AG09319 (cell line): ENCODE measurements at places on chromosomes 4 and X.
A peak's percentile ranks its signal among the peaks of the same experiment; 100 is the strongest.

GRCh38 chr4:48134081-48134480 is at the start of gene TXK:
TXK (minus strand) TSS chr4:48134250; CDS start chr4:48134170, 80 bp downstream.
- DNase-seq: no peak

DNA sequence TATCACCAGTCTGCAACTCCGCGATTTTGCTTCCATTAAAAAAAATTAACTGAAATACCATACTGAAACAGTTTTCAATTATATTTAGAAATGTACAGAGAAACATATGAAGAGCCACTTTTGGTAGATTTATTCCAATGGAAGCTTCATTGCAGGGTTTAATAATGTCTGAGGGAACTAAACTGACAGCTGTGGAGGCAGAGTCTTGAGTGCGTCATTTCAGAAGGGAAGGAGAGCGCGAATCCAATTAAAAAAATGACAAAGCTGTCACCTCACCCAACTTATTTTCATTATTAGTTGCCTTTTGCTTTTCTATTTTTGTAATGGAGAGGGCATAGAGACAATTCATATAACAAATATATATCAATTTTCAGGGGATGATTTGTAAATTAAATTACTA is 104.0 kb downstream of the UNC5C start:
- no peak for DNase-seq

DNA sequence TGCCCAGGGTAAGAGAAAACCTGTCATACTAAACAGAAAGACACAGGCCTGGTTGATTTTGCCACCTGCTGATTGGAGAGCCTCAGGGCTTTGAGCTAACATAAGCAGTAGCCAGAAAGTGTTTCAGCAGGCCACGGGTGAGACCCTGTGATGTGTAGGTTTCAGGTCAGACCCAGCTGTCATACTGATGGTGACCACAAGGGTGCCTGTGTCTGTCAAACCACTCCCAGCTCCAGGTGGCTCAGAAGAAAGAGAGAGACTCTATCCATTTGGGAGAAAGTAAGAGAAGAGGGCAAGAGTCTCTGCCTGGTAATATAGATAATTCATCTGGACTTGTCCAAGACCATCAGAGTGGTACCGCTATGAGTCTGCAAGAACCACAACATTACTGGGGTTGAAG is 72.8 kb upstream of the NLRP2B start:
- no peak for DNase-seq

- DNase-seq: no peak
Measured at GRCh38 chr4:89708903-89709421, 128.0 kb downstream of the SNCA start.

DNA sequence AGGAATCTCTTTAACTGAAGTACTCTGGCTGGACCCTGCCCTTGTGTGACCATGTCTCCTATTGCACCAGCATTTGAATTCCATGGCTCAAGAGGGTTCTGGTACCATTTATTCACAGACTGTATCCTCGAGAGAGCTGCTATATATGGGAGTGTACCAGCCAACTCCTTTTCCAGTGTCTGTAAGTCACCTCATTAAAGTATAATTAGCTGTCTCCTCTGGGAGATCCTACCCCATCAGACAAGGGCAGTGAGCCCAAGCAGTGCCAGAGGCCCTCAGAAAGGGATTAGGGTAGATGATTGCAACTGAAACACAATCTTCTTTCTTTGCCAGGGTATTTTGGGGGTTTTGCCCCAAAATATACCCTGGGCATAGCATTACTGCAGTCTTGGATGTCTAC is 31.6 kb downstream of the GNL3L start:
- DNase-seq: no peak

- no peak for DNase-seq
Measured at GRCh38 chr4:153064571-153064970, 128.4 kb downstream of the FHDC1 start.

- no peak for DNase-seq
Measured at GRCh38 chr4:5084911-5085475, 33.7 kb downstream of the STK32B start.

- DNase-seq: no peak
Measured at GRCh38 chrX:68686097-68686977, 38.9 kb downstream of the STARD8 start.

GRCh38 chrX:50952406-50952805 is 41.9 kb downstream of the BMP15 start:
- DNase-seq: no peak

- no peak for DNase-seq
Measured at GRCh38 chrX:148902581-148902980, 402.2 kb downstream of the AFF2 start.

GRCh38 chr4:6967846-6968340 is 58.3 kb downstream of the TBC1D14 start:
- no peak for DNase-seq

GRCh38 chrX:10007621-10008020 is 40.5 kb downstream of the CLDN34 start:
- no peak for DNase-seq

GRCh38 chr4:82890528-82890900 is 439 bp downstream of the SEC31A start:
- no peak for DNase-seq

DNA sequence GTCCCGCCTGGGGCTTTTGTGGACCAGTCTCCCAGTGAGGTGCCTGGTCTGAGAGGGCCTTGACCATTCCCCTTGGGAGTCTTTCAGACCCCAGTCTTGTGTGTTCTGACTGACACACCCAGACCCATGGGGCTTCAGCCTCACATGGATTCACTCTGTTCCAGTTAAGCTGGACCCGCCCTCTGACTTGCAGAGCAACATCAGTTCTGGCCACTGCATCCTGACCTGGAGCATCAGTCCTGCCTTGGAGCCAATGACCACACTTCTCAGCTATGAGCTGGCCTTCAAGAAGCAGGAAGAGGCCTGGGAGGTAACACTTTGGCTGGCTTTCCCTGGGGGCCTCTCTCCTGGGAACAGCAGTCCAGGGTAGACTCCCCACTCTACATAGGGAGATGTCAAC is 6.8 kb downstream of the IL9R start:
- no peak for DNase-seq

- no peak for DNase-seq
Measured at GRCh38 chr4:56425518-56425917, 9.9 kb downstream of the PPAT start.

DNA sequence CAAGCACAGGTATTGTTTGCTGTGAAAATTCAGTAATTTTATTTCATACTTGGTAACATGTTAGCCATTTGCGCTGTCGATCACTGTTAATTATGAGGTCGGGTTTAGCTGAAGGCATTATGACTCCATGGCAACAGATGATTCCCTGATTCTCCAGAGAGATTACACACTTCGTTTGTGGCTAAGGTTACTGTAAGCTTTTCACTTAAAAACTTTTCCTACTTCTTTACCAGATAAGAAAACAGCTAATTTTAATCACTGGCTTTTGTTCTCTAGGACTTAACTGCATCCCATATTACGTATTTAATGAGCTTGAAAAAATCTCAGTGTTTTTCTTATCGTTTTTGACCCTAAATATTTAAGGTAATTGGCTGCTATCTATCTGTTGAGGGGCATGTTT is 2.1 kb downstream of the GSTCD start:
- DNase-seq: no peak

DNA sequence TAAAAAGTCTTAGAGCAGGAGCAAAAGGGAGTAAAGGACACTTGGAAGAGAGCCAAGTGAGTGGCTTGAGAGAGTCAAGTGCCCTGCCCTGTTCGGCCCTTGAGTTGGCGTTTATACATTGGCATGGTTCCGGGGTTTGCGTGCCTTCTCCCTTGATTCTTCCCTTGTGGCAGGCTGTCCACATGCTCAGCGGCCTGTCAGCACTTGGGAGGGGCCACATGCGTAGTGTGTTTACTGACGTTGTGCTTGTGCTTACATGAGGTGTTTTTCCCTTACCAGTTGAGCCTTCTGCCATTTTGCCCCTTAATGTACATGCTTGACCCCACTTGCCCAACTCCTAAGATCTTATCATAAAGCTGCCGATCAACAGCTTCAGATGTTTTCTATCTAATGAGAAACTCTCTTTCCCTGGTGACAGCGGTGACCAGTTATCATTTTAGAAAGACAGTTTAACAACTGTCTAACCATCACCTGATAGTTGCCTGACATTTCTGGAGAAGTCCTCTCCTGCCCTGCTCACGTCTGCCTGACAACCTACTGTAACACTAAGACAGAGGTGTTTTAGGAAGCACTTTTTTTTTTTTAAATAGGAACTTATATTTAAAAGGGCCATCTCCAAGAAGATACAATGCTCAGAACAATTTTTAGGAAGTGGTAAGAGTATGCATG is 49.5 kb upstream of the GC start:
- no peak for DNase-seq

- no peak for DNase-seq
Measured at GRCh38 chrX:100584611-100585010, at the start of gene TNMD. TNMD (plus strand) TSS chrX:100584936; CDS start chrX:100585019, 83 bp downstream.

- DNase-seq: no peak
Measured at GRCh38 chr4:6308899-6309643, 39.4 kb downstream of the WFS1 start.

GRCh38 chr4:127575888-127576287 is 56.9 kb upstream of the INTU start:
- DNase-seq: no peak

GRCh38 chr4:162836773-162837172 is 329.9 kb downstream of the NAF1 start:
- DNase-seq: no peak

- DNase-seq: peak; percentile 29
Measured at GRCh38 chr4:77074981-77075855, 571 bp downstream of the CCNI start.

DNA sequence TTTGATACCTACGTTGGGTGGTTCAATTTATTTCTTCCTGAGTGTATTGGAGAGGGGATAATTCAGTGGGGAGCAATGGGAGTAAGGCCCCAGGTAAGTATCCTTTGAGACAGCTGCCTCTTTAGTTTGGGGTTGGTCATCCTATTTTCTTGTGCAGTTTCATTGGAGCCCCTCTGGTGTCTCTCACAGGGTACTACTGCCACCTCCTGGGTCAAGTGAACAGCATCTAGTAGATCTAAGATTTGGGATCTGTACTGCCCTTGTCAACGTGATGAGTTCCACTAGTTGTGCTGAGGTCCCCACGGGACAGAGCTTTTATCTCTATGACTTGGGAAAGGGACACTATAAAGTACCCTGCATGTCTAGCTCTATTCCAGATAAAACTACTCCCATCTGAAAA is 80.6 kb downstream of the PBDC1 start:
- DNase-seq: peak; percentile 11

DNA sequence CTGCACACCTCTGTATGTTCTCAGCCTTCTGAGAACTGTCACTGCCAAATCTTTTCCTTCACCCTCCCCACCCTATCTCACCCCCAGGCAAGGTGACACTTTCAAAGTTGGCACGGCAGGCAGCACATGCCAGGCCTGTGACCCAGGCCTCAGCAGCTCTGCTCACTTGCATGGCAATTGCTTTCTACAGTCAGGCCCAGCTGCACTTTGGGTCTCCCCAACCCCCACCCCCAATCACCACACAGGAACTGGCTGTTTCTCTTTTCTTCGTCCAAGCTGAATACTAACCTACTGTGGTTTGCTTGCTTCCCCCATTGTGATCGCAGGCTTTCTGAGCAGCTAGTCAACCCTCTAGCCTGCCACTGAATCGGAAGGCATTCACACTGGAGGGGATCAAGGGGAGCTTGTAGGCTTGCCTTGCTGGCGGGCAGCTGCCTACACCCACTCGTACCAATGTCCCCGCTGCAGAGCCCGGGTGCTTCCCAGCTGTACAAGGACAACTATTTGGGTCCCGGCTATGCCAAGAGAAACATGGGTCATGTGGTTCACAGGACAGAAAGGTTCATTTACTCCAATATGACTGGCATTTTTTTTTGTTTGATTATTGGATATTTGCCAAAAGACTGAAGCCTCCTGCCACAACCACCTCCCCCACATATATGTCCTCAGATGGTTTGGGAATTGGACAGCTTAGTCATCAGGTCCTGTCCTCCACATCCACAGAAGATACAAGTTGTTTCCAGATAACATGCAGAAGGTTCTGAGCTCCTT is 28.1 kb downstream of the SLC25A43 start:
- no peak for DNase-seq

DNA sequence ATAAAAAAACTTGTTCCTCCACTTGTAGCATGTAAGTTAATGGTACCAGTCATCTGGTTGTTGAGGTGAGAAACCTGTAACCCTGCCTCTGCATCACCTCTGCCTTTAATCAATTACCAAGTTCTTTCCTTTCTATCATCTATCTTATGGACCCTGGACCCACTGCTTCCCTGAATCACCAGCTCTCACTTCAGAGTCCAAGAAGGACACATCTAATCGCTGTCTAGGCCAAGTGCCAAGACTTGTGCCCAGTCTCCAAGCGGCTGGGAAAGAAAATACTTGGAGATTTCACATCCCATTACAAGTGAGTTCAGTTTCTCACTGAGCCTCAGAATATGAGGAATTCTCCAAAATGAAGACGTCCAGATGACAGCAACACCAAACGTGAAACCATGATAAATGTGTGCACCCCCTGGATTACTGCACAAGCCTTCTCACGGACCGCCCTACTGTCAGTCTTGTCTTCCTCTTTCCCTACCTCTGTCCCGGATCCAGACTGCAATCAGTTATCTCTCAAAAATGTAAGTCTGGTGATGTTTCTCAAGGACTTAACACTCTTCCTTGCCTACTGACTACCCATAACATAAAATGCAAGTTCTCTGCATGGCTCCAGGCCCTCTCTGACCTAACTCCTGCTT is 10.4 kb downstream of the PALLD start:
- DNase-seq: no peak
